ENCODE measurements at places on chromosomes 12 and 14.

GRCh38 chr14:103740991-103741689, 25.5 kb downstream of the ZFYVE21 start:
- no peak for DNase-seq

DNA sequence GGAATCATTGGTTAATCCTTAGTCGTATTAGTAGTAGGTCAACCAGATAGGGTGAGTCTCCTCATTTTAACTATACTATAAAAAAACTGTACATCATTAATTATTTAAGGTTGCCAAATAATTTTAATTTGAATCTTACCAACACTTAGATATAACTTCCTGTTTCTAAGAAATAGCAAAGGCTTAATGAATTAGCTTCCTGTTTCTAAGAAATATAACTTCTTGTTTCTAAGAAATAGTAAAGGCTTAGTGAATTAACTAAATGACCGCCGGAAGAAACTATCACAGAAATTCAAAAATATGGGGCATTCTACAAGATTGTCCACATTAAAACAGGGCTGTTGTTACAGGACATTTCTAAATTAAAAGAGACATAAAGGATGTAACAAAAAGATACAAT, 392.9 kb upstream of the FOXG1 start:
- no peak for DNase-seq

GRCh38 chr14:100568998-100569733, 18.1 kb downstream of the BEGAIN start:
- DNase-seq = no peak

GRCh38 chr12:121505513-121505912, 75.3 kb downstream of the KDM2B start:
- DNase-seq = no peak

GRCh38 chr12:70842942-70843341, 77.6 kb downstream of the PTPRR start:
- no peak for DNase-seq

- DNase-seq = no peak
Measured at GRCh38 chr12:95805864-95806671, 15.5 kb upstream of the NTN4 start.

DNA sequence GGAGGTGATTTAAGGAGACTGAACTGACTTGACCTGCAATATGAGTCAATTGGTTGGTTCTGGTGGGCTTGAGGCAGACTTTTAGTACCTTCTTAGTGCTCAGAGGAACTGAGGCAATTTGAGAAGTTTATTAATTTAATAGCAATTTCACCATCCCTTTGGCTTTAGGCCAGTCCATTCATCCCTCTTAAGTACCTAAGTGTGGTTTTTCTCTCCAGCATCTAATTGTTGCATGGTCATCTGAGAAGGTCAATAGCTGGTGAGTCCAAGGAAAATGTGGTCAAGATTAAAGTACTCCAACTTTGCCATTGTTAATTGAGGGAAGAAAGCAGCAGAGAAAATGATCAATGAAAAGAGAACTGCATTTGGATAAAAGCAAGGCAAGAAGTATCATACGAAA, 115.4 kb upstream of the DYRK2 start:
- no peak for DNase-seq
